Umbilical cord (tissue), 2 donors: ENCODE measurements at places on chromosomes 4 and X. TPM values are rescaled to one million over a fixed set of nuclear protein-coding genes. Genes with fewer than 3 reads are reported as not detected.

IDH3G gene
- 17.1 TPM for total RNA-seq

- no peak for DNase-seq
These were observed 44.5 kb downstream of the BRWD3 start for GRCh38 chrX:80765220-80765625.

- no peak for DNase-seq
These were observed 73.2 kb downstream of the CBLL2 start for GRCh38 chrX:22345884-22346283.

GRCh38 chr4:40956721-40957255, 207.0 kb downstream of the NSUN7 start:
- peak; percentile 66 for DNase-seq

DNA sequence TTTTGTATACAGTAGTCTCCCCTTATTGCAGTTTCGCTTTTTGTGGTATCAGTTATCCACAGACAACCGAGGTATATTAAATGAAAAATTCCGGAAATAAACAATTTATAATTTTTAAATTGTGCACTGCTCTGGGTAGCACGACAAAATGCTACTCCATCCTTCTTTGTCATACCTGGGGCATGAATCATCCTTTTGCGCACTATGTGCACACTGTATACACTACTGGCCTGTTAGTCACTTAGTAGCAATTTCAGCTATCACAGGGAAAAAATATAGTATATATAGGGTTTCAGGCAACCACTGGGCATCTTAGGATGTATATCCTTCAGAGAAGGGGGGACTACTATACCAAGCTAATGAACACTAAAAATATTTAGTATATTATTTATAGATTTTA, 198.8 kb upstream of the FAT4 start:
- DNase-seq = no peak
